ENCODE measurements at places on chromosomes 2 and 18. TPM values are rescaled to one million over a fixed set of nuclear protein-coding genes. Genes with fewer than 3 reads are reported as not detected.
A peak's percentile ranks its signal among the peaks of the same experiment; 100 is the strongest.

DNA sequence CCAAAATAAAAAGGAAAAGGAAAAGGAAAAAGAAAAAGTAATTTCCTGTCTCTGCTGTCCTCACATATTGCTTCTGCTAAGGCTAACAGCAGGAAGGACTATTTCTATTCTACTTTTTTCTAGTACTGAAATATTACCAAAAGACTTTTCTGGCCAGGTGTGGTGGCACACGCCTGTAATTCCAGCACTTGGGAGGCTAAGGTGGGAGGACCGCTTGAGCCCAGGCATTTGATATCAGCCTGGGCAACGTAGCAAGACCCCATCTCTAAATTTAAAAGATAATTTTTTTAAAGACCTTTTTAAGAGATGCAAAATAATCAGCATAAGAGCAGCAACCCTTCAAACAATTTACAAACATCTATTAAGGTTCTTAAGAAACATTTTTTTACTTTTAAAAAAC, 31.2 kb downstream of the FASTKD1 start:
- DNase-seq: no peak

DNA sequence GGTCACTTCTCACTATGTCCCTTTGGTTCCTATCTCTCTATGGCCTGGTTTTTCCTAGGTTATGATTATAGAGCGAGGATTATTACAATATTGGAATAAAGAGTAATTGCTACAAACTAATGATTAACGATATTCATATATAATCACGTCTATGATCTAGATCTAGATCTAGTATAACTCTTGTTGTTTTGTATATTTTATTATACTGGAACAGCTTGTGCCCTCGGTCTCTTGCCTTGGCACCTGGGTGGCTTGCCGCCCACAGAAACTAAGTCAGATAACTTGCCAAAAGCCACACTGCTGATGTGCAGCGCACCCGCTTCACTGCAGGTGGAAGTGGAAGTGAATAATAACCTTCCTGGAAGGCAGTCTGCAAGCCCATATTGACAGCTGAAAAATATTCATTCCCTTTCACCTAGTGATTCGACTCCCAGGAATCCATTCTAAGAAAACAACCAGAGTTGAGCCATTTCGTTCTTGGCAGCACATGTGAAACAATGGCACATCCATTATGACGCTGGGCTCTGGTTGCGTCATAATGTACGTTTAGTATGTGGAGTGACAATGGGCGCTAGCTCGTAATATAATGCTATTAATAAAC, 725 bp upstream of the ANKRD53 start:
- no peak for DNase-seq

DNA sequence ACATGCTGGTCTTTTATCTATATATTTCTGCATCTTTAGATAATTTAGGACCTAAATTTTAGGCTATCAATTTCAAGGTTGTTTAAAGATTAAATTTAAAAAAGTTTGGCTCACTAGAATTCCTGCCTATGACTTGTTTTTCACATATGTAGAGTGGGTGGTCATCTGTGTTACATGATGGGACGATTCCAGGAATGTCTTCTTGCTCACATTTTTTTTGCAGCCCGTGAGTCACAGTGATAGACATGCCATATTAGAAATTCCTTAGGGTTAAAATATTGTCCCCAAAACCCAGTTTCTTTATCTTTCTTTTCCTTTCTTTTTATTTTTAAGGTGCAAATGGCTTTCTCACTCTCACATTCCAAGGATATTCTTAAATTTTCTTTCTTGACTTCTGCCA, 652.0 kb downstream of the PLCL1 start:
- DNase-seq: no peak

DNA sequence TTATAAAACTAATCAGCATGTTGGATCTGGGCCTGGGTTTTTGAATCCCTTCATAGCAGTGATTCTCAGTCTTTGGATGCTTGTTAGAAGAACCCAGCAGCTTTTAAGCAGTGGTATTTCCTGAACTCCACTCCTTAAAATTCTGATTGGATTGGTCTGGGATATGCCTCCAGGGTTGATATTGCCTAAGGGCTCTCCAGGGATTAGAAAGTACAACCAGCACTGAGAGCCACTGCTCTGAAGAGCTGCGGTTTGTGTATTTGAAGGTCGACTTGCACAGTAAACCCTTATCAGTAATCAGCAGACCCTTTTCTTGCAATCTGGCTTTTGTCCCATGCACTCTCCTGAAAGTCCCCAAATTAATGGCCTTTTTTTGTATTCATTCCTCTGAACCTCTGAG, 17.0 kb upstream of the RBMS1 start:
- DNase-seq: no peak

Gene ADI1
- total RNA-seq: 42.7 TPM

Gene AGFG1
- total RNA-seq: 64.9 TPM

- no peak for DNase-seq
These were observed 11.2 kb upstream of the CALCRL start for GRCh38 chr2:187459256-187459655.

Gene PKDCC
- 2.1 TPM for total RNA-seq

DNA sequence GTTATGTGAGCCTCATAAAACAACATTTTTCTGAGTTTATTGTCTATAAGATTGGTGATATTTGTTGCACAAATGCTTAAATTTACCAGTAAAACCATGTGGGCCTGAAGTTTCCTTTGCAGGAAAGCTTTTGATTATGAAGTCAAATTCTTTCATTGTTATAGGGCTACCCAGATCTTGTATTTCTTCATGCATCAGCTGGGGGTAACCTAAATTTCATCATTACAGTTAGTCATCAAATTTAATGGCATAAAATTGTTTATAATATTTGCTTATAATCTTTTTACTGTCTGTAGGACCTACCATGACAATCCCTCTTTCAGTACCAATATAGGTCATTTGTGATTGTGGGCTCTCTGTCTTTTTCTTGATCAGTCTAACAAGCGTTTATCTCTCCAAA, 47.8 kb downstream of the SMAD2 start:
- no peak for DNase-seq

DNA sequence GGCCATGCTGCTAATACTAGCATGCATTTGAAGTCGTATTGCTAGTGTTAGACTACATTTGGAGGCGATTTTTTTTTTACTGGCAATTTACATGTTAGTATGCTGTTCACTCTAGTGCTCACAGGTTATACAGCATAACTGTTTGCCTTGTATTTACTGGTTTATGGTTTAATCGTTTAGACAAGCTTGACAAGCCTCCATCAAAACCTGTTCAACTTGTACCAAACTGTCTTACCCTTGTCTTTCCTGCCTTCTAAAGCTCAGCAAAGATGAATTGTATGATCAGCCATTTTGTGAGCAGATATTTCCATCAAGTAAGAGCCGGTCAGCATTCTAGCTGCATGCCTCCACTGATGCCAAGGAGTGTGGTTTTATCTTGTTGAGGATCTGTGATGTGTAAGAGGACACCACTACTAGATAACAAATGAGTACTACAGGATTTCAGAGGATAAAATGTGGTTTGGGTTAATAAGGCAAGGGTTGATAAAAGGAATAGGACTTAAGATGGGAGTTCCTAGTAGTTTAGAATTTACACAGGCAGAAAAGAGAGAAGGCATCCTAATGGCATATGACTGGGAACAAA, 68.4 kb upstream of the ITM2C start:
- DNase-seq: no peak

- peak; percentile 25 for DNase-seq
These were observed 2.5 kb upstream of the IL36RN start for GRCh38 chr2:113056521-113056920.

Gene ANO7
- total RNA-seq: 1.1 TPM

Gene ACMSD
- total RNA-seq: 3.8 TPM
